Prostate gland (tissue), 2 donors: ENCODE measurements at places on chromosomes 12 and 14.

- no peaks in the 10 kb centered on the region for H3K36me3 ChIP-seq
- H3K4me1 ChIP-seq, result no peaks in the 10 kb centered on the region
- H3K4me3 ChIP-seq, result no peak overlapping the region
- H3K27me3 ChIP-seq, result no peaks in the 10 kb centered on the region
Measured at GRCh38 chr14:68925373-68925772, 53.7 kb downstream of the ACTN1 start.

GRCh38 chr12:5155866-5156265 is 112.2 kb downstream of the KCNA5 start:
- H3K27me3 ChIP-seq, result no peaks in the 10 kb centered on the region
- DNase-seq, result no peak
- H3K4me3 ChIP-seq, result no peak overlapping the region
- H3K27ac ChIP-seq, result no peak overlapping the region
- no peaks in the 10 kb centered on the region for H3K4me1 ChIP-seq

- H3K27ac ChIP-seq, result no peak overlapping the region
- no peaks in the 10 kb centered on the region for H3K27me3 ChIP-seq
- no peak overlapping the region for H3K4me3 ChIP-seq
- no peak for DNase-seq
- H3K4me1 ChIP-seq, result no peaks in the 10 kb centered on the region
Measured at GRCh38 chr12:28866296-28866695, 282.8 kb upstream of the FAR2 start.

- H3K27ac ChIP-seq, result no peak overlapping the region
- H3K4me1 ChIP-seq, result no peaks in the 10 kb centered on the region
Measured at GRCh38 chr14:84792722-84793410, 737.1 kb upstream of the FLRT2 start.
